Cortex of kidney (tissue), 1 donor: ENCODE measurements at places on chromosomes 6 and 20.

DNA sequence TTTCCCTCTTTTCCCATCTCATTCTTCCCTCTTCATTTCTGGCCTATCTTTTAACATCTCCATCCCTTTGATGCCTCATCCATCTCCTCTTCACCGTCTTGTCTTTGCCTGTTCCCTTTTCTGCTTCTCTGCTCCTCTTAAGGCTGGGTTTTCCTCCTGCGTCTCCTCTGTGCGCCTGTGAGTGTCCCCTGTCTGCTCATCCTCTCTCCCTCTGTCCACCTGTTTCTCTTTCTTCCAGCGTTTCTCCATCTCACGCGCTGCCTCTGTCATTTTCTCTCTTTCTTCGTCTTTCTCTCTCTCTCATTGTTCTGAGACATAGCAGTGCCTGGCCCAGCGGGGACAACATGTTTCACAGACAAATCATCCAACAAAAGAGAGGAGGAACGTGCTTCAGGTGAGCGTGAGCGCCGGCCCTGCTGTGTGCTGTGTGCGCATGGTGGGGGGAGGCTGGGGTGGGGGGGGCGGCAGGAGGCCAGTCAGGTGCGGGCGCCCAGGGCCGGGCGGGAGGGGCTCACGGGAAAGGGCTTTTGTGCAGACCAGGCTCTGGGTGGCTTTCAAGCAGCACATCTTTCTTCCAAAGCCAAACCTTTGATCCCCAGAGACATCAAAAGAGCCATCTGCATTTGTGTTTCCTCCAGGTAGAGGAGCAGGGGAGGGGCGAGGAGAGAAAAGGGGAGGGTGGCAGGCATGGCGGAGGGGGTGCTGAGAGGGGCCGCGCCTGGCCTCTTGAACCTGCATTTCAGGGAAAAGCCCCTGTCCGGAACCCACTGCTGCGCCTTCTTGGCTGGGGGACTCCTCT lies 121.3 kb downstream of the VEGFA start:
- no peak for DNase-seq

DNA sequence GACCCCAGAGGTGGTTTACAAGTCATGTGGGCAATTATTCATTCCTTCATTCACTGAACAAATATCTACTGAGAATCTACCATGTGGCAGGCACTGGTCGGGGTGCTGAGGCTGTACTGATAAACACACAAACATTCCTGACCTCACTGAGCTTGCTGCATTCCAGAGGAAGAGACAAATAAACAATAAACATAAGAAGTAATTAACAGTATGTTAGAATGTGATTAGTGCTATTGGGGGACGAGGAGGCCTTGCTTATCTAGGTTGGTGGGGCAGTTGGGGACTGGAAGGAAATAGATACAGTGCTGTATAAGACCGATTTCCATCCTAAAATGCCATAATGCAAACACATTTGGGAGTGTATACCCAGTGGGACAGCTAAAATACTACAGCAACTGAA lies 44.1 kb downstream of the MAK start:
- DNase-seq = no peak

- DNase-seq = no peak
Measured at GRCh38 chr6:89385156-89385667, 26.9 kb downstream of the RRAGD start.

GRCh38 chr6:144662812-144663365 lies 377.8 kb downstream of the UTRN start:
- DNase-seq = no peak
